Dorsolateral prefrontal cortex (tissue), 122 donors: ENCODE measurements at places on chromosomes 1 and 21. TPM values are rescaled to one million over a fixed set of nuclear protein-coding genes. Genes with fewer than 3 reads are reported as not detected.

- DNase-seq = no peak
Measured at GRCh38 chr1:100028765-100029164, 59.0 kb downstream of the SLC35A3 start.

DNA sequence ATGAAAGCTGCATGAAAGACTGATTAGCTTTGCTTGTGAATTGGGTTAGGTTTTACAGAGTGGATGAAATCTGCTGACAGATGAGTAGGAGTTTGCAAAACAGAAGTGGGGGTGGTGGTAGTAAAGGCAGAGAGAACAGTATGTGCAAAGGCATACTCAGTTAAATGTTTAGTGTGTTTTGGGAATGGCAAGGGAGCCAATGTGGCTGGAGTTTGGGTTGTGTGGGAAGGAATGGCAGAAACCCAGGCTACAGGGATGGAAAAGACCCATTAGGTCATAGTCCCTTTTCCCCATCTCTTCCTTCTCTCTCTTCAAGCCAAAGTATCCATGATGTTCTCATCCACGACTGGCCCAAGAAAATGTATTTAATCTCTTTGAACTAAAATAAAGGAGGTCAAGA, 362.2 kb upstream of the LYPLAL1 start:
- DNase-seq = no peak

GRCh38 chr1:226033582-226033981, 28.9 kb upstream of the H3-3A start:
- no peak for DNase-seq

GRCh38 chr1:61083807-61084440, 1.6 kb downstream of the NFIA start:
- no peak for DNase-seq

GRCh38 chr1:13826009-13826408, 126.0 kb downstream of the PRDM2 start:
- DNase-seq = no peak

GRCh38 chr21:46217511-46218196, 10.9 kb downstream of the LSS start:
- DNase-seq = no peak

GRCh38 chr1:230153641-230154296, 86.7 kb downstream of the GALNT2 start:
- no peak for DNase-seq

GRCh38 chr21:26136671-26137070, 33.9 kb downstream of the APP start:
- no peak for DNase-seq

DNA sequence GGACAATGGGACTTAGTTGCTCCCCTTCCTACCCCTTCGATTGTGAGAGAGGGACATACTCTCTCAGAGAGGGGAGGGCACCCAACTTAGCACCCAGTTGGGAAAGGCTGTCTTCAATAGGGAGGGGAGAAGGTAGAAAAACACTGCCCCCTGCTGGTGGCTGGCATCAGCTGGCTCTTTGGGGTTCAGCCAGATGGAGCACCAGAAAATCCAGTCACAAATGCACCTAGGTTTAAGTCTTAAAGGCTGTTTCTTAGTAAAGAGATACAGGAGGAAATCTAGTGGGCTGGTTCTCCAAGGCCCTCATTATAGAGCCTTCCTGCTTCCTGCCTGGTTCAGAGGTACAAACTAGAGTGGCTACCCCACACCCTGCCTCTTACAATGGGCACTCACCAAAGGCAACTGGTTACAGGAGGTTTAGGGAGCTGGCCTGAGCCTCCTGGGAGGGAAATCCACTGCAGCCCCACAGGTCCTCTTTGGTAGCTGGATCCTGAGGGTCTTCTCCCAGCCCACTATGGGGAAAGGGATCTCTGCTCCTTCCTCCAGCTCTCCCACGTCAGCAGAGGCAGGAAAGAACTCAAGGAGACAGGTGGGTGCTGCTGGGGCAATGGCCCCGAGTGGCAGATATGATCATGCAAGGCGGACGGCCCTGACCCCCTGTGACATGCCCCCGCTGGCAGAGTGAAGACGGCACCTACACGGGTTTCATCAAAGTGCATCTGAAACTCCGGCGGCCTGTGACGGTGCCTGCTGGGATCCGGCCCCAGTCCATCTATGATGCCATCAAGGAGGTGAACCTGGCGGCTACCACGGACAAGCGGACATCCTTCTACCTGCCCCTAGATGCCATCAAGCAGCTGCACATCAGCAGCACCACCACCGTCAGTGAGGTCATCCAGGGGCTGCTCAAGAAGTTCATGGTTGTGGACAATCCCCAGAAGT, 28.3 kb downstream of the EIF2D start:
- peak; percentile 69 for DNase-seq

DNA sequence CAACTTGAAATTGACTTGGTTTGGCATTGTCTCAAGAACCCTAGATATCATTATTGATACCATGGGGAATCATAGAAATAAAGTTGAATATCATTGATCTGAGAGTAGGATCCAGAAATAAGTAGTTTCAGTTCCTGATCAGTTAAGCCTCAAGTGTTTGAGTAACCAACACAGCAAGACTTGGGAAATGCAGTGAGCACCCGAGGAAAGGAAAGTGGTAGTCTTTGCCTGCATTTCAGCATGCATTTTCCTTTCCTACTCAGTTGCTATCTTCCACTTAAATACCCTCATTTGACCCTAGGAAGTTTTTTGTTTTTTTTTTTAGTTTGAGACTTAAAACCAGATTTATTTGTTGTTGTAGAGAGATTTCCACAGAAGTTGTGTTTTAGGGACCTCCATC, 18.9 kb downstream of the CLEC20A start:
- no peak for DNase-seq

GRCh38 chr1:103953386-103953785, 203.7 kb downstream of the AMY1C start:
- no peak for DNase-seq

- no peak for DNase-seq
Measured at GRCh38 chr1:8031176-8031785, 5.2 kb upstream of the ERRFI1 start.

GRCh38 chr1:97364086-97364485, 556.7 kb downstream of the DPYD start:
- no peak for DNase-seq

DNA sequence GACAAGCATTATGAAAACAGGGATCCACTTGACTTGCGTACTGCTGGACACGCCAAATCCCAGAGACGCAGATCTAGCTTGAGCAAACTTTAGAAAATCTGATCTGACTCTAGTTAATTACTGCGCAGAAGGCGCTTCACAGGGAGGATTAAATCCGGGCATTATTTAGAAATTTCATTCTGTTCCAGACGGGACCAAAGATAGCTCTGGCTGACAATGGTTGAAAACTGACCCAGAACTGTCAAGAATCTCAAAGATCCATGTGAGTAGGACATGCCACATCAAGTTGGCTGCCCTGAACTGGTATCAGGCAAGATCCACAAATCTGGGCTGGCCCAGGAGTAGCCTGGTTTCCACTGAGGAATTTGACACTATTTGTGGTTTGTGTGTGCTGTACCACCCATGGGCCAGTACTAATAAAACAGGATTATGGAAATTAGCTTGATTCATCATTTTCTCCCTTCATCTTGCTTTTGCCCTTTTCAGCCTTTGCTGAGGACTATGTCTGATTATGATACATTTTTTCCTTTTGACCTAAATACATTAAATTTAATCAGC, 171.0 kb downstream of the VAV3 start:
- DNase-seq = no peak

DNA sequence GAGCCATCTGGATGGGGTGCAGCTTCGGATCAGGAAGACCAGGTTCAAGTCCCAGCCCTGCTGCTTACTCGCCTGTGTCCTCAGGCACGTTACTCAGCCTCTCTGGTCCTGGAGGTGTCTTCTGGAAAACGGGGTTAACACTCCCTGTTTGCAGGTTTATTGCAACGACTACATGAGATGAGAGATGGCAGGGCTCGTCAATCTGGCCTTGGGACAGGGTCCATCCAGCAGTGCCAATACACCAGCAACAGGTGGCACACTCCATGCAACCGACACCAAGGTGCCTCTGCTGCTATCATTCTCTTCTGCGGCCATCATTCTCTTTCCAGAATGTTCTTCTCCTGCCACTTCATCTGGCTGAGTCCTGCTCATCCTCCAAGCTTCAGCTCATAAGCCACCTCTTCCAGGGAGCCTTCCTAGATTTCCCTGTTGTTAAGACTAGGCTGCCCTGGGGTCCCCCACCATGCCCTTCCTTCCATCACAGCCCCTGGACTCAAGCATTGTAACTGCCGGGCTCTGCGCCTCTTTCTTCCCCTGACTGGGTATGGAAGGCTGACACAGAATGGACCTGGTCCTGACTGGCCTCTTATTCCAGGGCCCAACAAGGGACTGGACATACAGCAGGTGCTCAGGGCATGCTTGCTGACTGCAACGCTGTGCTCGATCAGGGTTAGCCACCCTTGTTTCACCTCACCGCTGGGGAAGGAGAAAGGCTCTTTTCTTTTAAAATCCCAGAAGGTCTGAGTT, 87.4 kb downstream of the DMRTB1 start:
- peak; percentile 19 for DNase-seq

DNA sequence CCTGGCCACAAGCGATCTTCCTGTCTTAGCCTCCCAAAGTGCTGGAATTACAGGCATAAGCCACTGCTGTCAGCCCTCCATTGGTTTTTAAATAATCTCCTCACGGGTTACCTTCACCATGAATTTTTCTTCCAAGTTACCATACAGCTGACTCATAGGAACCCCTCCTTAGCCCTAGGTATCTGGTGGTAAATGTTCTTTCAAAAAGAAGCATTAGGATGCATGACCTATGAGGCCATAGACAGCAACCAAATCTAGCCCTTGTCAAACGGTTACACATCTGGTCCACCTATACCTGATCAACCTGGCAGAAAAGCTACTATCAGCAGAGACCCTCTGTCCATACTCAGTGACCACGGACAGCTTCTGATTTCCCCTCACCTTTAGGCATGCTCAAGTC, 12.7 kb upstream of the DEGS1 start:
- no peak for DNase-seq

GRCh38 chr1:23742670-23743286, 493 bp upstream of the ELOA start:
- DNase-seq = no peak

- DNase-seq = no peak
Measured at GRCh38 chr1:1066403-1067283, 7.5 kb downstream of the RNF223 start.

- DNase-seq = peak; percentile 65
Measured at GRCh38 chr1:2127187-2128145, 67.1 kb downstream of the FAAP20 start.

GRCh38 chr1:154212083-154212482, 6.0 kb upstream of the CFAP141 start:
- DNase-seq = no peak

DNA sequence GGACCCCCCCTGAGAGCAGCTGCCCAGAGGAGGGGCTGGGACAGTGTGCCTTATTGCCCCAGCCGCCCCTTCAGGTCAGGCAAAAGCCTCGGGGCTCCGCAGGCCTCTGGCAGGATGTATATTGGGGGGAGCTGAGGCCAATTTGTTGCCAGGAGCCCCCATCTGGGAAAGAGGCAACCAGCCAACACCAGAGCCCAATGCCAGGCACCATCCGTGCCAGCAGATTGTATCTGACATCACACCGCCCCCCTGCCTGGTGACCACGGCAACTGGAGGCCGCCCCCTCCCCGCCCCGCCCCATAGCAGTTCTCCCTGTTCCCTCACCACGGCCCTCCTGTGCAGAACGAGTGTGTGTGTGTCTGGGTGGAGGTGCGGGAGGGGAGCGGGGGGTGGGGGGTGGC, 3.6 kb upstream of the PLEKHG5 start:
- peak; percentile 70 for DNase-seq

DNA sequence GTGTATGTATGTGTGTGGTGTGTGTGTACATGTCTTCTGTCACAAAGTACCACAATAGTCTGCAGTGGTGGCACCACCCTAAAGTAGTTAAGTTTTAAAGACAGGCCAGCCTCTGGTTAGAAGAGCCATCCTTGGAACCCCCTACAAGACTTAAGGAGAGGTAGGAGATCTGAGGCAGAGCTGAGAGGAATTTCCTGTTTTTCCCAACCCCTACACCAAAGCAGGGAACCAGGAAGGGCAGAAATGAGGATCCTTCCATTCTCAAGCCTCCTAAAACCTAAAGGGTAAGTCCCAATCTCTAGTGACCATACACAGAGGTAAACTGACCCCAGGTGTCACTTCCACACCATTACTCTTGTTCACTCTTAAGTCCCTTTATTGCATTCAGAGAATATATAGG, 11.1 kb downstream of the PEA15 start:
- no peak for DNase-seq

DNA sequence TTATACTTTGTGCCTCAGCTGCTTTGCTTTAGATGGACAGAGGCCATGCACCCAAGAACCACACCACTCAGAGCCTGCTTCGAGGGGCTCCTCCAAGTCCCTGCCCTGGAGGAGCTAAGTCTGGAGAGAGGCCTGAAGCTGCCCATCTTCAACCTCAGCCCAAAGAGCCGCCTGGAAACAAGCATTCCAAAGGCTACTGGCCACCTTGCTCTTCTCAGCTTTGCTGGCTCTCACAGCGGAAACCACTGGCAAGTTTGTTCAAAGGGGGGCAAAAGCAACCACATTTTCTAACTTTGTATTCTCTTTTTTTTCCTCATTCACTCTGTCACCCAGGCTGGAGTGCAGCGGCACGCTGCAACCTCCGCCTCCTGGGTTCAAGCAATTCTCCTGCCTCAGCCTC, 23.2 kb downstream of the VPS26C start:
- no peak for DNase-seq

The LCE1C gene
- total RNA-seq = not detected

The TMEM222 gene
- total RNA-seq = 50.8 TPM

The REG4 gene
- total RNA-seq = not detected

The OPRD1 gene
- total RNA-seq = 16.4 TPM

The CFHR2 gene
- not detected for total RNA-seq

The F3 gene
- total RNA-seq = 191 TPM

The C1orf226 gene
- total RNA-seq = 3.6 TPM

The PRAMEF15 gene
- total RNA-seq = not detected

The S100A14 gene
- total RNA-seq = not detected

The OR6N1 gene
- total RNA-seq = not detected

The C1orf74 gene
- 2.3 TPM for total RNA-seq

The LY9 gene
- not detected for total RNA-seq

The SIK1 gene
- 14.7 TPM for total RNA-seq

The AVPR1B gene
- not detected for total RNA-seq

The NR1I3 gene
- total RNA-seq = not detected

The MPL gene
- 2.9 TPM for total RNA-seq

The IFNGR2 gene
- total RNA-seq = 46.4 TPM

The LCE1D gene
- not detected for total RNA-seq
